ENCODE measurements at places on chromosomes 16 and 17.

DNA sequence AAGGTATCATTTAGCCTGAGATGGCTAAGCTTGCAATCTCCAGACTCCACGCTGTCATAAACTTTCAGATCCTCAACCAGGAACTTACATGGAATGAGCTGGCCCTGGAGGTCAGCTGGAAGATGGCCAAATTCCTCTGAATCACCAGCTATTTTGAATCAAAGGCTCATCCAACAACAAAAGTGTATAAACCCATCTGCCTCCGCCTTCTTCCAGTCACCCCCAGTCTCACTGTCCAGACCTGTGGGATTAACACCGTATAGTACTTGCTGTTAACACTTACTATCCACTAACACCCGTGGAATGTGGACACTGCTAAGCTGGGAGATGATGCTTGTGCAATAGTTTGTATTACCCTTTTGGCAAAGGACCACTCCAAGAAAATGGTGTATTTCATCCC lies 1.9 kb upstream of the LCMT1 start:
- DNase-seq: peak; percentile 96

DNA sequence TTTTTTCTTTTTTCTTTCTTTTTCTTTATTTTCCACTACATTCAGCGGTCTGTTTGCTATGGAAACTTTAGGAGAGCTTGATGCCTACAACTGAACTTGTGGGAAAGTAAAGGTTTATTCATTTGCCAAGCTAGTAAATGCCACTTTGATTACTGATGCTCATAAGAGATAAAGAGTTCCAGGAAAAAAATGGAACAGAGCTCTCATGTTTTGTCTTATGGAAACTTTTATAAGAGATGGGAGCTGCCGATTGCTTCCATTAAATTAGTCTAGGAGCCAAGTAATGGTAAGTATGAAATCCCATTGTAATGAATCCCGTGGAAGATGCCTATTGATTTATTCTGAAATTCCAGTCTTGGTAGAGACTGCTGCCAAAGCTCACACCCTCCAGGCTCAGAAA lies 7.1 kb downstream of the ANKFN1 start:
- no peak for DNase-seq

GRCh38 chr16:67399749-67400704 lies 6.7 kb upstream of the TPPP3 start:
- DNase-seq: no peak

GRCh38 chr17:21029036-21029435 lies 13.8 kb downstream of the USP22 start:
- DNase-seq: no peak

- peak; percentile 63 for DNase-seq
Measured at GRCh38 chr17:41785091-41785858, 1.2 kb downstream of the JUP start.
